ENCODE measurements at places on chromosomes 1 and 21.
A peak's percentile ranks its signal among the peaks of the same experiment; 100 is the strongest.

DNA sequence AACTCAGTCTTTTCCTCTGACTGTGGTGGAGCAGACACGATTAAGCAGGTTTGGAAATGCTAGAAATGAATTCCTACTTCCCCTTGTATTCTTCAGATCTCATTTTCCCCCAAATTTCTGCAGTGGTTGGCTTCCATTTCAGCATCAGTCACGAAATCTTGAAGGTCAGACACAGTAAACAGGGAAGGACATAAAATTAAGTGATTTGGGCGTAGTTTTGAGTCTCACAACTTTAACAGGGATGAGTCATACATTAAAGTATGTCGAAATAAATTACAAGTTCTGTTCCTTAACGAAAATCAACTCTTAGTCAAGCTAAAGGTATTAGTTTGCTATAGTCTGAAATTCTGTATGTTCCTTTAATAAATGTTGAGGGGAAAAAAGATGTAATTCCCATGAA lies 61.1 kb downstream of the HNRNPR start:
- DNase-seq = no peak

DNA sequence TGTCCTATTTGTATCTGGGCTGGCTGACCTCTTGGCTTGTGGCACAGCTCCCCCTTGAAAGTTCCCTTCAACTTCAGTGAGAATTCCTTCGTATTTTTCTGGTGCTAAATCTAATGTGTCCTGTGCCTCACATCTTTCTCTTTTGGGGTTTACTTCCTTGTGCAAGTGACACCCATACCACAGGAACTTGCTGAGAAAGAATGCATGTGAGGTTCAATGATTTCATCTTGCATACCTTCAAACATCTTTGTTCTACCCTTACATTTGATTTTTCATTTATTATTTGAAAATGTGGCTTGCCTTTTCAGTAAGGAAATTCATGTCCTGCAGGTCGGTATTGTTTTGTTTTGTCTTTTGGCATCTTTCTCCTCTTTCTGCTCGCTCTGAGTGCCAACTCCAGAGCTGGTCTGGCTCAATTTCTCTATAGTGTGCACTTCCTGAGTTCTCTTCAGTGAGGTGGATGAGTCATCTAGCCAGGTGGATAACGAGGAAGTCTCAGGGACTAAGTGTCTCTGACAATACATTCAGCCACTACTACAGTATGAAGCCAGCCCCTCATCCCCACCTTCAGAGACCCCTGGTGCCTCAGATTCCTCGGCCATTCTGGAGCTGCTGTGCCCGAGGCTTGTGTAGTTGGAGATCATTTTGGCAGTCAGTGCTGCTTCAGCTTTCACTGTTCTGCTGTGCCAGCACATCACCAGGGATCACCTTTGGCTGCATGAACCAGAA lies 59.5 kb downstream of the RIPK4 start:
- DNase-seq = no peak

- DNase-seq = no peak
Measured at GRCh38 chr1:24860841-24861240, 69.2 kb downstream of the RUNX3 start.

- DNase-seq = no peak
Measured at GRCh38 chr1:178692564-178693327, 32.3 kb upstream of the RALGPS2 start.

GRCh38 chr21:34697826-34698225 lies 29.0 kb downstream of the CLIC6 start:
- no peak for DNase-seq

GRCh38 chr1:212309967-212310366 lies 24.8 kb downstream of the PPP2R5A start:
- DNase-seq = no peak

GRCh38 chr1:20182415-20182814 lies 3.5 kb upstream of the UBXN10 start:
- DNase-seq = no peak

DNA sequence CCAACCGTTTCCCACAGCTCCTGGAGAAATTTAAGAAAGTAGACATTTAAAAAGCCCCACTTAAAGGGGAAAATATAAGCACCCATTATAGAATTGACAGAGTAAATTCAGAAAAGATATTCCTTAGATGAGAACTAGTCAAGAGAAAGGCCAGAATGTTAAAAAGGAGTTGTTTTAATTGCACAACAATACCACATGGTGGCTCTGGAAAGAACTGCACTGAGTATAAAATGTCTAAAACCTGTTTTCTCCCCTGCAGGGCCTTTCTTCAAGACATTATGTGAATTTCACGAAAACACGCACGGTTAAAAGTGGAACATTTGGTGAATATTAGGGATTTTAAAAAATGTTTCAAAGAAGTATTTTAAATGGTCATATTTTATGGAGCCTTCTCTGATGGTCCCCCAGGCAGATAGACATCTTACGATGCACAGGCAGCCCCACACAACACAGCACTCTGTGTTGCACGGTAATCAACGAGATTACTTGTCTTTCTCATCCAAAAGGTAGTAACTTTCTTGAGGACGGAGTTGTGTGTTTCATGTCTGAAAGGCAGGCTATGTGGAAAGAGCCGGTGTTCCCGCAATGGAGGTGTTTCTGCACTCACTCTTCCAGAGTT lies 101.9 kb downstream of the PRRX1 start:
- DNase-seq = no peak

- no peak for DNase-seq
Measured at GRCh38 chr1:183817576-183818288, 12.8 kb downstream of the RGL1 start.

DNA sequence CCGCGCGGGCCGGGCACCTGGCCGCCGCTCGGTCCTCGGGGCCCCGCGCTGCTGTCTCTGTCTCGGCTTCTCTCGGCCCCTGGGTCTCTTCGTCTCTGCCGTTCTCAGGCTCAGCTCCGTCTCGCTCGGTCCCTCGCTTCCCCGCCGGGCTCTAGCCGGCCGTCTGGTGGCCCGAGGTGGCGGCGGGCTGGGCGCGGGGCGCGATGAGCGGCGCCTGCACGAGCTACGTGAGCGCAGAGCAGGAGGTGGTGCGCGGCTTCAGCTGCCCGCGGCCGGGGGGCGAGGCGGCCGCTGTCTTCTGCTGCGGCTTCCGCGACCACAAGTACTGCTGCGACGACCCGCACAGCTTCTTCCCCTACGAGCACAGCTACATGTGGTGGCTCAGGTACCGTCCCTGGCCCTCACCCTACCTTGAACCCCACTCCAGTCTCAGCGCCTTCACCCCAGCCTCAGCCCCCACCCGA lies 355 bp downstream of the SHISAL2A start:
- no peak for DNase-seq

GRCh38 chr1:6046279-6046678 lies 591 bp downstream of the KCNAB2 start:
- no peak for DNase-seq

- DNase-seq = no peak
Measured at GRCh38 chr21:43287111-43287760, 118.4 kb downstream of the CRYAA start.

- no peak for DNase-seq
Measured at GRCh38 chr1:12132078-12132477, 34.7 kb upstream of the TNFRSF1B start.

- no peak for DNase-seq
Measured at GRCh38 chr1:208029381-208030287, 118.7 kb upstream of the CD34 start.

GRCh38 chr1:117565745-117566455 lies 39.9 kb upstream of the TENT5C start:
- DNase-seq = no peak

GRCh38 chr1:90127288-90127953 lies 132.5 kb downstream of the ZNF326 start:
- DNase-seq = peak; percentile 21

DNA sequence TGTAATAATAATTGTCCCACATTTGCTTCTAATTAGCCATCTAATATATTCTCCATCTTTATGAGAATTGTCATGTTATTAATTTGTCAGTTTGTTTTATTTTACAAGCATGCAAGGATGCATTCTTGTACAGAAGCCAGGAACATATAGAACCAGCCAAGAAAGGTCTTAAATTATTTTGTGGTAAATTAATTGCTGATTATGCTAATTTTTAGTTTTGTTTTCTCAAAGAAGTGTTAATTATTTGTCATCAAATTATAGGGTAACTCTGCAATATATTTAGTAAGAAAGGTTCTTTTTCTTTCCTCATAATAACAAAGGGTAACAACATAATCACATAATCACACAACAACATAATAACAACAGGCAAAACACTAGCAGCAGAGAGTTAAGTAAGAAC lies 5.7 kb downstream of the CLIC6 start:
- DNase-seq = no peak

DNA sequence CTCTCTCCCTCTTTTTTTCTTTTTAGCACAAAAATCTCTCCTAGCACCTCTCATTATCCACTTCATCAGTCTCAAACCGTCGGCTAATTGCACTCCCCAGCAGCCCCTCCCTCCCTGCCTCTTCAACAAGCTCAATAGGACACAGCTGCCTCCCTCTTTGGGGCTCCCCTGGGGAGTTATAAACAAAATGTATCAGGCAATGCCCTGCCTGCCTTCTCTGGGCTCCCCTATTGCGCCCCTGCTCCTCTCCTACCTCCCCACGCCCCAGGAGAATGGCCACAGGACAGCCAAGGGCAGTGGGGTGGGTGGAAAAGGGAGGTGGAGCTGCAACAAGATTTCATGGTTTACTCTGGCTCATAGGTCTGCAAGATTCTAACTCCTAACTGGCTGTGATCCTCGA lies 147.1 kb upstream of the GRIK3 start:
- no peak for DNase-seq

DNA sequence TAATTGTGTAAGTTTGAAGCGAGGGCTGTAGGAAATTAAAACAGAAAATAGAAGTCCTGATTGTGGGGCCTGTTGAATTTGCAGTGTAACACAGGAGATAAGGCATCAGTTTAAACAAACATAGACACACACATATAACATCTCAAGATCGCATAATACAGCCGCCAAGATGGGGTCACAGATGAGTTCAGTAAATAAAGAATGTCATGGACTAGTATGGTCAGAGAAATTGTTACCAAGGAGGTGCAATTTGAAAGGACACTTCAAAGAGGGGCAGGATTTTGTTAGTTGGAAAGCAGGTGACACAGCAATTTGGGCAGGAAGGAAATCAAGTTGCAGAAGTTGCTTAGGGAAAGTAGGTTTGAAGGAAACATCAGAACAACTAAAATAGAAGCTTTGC lies 450.0 kb downstream of the USP25 start:
- no peak for DNase-seq

DNA sequence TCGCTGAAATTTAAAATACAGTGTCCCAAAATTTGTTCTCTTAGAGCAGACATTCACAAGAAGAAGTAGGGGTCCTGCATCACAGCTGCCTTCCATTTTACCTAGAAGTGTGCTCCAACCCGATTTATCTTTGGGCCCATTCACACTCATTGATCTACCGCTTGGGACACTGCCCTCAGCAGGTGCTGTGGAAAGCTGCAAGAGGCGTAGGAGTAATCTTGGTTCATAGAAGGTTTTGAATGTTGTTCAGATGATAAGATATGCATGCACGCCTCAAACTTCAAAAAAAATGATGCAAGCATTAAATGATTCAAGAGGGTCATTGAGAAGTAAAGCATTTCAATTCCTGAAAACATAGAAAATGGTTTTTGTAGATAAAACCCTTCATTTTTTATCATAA lies 18.6 kb upstream of the C1orf105 start:
- DNase-seq = no peak

GRCh38 chr1:181251001-181251712 lies 162.7 kb downstream of the IER5 start:
- no peak for DNase-seq

GRCh38 chr1:34130306-34130705 lies 34.7 kb downstream of the CSMD2 start:
- DNase-seq = no peak

DNA sequence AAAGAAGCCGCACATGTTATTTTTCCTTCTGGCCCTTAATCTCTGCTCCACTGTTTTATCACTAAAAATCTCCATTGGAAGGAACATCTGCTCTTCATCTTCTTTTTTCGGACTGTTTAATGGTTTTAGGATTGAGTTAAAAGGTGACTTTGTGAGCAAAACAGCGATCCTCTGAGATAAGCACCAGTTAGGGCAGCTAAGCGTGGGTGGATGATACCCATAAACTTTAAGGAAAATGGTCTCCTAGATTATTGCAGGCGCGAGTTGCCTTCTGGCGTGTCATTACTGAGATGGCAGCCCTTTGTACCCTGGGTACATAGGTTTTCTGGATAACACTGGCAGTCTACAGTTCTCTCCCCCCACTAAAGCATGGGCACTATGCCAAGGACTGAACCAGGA lies 44.0 kb upstream of the HMGB4 start:
- DNase-seq = no peak

DNA sequence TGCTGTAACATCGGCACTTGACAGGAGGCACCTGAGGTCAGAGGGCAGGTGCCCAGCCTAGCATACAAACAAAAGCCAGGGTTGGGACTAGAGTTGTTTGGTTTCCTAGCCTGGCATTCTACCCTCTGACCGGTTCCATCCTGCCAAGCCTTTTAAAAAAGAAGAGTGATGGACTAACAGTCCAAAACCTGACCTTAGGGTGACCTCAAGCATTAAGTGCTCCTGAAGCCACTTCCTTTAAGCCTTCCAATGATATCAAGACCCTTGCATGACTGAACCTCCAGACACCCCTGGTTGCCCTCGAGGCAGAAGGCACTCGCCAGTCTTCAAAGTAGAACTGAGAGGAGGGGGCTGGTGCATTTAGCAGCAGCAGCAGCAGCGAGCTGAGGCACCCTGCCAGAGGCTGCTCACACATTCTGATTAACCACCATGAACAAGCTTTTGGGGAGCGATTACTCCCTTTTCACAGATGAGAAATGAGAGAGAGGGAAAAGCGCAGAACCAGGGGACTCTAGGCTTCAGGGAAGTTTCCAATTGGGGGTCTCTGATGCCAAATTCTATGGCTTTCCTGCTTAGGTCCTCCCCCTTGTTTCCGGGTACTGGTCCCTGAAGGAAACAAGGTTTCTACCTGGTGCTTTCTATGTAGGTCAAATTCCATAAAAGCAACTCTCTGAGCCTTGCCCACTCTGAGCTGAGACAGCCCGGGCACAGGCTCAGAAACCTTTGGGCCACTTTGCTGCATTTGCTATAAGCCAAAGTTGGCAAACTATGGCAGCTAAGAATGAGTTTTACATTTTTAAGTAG lies 9.2 kb downstream of the SLC2A1 start:
- no peak for DNase-seq

DNA sequence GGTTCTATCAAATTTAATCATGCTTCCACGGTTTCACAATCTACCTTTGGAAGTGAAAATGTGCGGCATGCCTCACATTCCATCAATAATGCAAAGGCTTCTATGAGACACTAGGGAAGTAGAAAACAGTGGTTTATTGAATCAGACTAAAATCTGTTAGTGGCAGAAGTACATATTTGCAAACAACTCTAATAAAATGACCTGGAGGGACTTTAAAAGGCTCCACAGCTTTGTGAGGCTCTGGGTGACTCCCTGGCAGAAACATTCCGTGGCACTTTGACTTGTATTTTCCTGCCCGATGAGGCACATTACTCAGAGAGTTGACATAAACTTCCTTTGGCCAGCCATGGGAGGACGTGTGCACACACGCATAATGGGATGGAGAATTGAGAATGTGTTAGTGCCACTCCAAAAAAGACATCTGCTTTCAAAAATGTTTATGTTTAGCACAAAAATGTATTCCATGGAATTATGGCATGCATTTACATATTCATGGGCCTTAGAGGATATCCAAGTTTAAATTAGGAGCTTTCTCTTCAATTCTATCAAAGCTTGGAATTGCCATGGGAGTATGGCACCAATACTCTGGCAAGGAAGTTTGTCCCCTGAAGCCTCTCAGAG lies 60.0 kb upstream of the SSX2IP start:
- DNase-seq = no peak

GRCh38 chr1:27603309-27603680 lies 649 bp downstream of the AHDC1 start:
- peak; percentile 82 for DNase-seq

GRCh38 chr1:110455151-110455550 lies 4.2 kb downstream of the PROK1 start:
- DNase-seq = no peak

All from GM20000 (cell line).